ENCODE measurements at places on chromosomes 2 and 18.

DNA sequence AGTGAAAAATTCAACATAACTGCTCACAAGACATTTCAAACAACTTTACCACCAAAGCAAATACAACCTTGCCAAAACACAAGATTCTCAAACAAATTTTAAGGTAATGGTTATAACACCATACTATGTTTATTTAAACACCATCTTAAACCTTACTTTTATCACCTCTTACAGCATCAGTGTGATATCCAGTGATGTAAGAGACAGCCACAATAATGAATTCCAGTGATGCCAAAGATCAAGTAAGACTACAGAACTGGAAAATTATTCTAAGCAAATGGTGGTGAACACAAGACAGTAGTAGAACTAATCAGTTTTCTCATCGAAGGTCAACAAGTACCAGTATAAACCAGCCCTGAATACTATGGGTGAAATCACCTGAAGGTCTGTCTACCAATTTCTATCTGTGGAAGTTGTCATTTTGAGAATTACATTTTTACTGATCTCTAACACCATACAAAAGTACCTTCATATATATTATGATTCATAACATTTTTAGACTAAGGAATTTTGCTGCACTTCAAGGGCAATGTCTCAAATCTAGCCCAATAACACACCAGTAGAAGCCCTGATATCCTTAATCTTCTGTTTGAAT lies 146.2 kb downstream of the RBMS1 start:
- no peak for DNase-seq

- no peak for DNase-seq
Measured at GRCh38 chr2:226564667-226565066, 235.0 kb downstream of the IRS1 start.

- no peak for DNase-seq
Measured at GRCh38 chr2:118231759-118232158, 143.5 kb downstream of the INSIG2 start.

DNA sequence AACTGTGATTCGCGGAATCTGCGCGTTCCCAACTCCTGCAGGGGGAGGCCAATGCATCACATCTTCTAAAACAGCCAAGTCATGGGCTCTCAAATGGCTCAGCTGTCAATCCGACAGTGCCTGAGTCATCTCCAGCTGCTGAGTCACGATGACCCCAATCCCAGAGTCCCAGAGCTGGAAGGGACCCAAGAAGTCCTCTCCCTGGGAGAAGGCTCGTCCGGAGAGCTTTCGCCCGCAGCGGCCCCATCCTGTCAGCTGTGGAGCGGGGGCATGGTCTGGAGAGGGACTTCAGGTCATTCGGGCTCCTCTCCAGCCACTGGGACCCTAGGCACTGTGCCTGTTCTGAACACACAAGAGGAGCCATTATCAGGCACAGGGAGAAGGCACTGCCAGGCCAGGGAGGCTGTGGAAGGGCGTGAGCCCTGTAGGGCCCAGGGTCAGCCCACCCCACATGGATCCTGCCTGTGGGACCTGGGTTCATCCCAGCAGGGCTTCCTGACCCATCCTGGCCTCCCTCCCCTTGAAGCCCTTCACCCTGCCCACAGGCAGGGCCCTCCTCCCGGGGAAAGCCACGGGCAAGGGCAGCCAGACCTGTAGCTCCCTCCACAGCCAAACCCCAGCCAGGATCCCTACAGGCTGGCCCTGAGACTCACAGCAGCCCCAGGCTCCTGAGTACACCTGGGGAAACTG lies 47.6 kb upstream of the GPC1 start:
- DNase-seq, result no peak

DNA sequence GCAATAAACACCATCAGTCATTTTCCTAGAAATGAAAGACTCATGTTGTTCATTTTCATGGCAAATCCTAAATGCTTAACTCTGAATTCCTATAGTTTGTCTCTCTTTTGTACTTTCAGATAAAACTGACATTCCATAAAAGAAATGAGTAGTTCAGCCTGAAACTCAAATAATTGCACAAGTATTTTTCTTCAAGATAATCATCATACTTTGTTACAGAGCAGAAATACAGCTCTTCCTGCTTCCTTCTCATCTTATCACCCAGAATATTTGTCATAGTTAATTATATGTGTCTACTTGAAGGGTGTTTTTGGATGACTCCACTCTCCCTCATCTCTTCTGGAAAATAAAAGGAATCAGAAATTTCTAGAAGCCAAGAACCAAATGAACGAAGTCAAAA lies 141.1 kb downstream of the HNMT start:
- no peak for DNase-seq

DNA sequence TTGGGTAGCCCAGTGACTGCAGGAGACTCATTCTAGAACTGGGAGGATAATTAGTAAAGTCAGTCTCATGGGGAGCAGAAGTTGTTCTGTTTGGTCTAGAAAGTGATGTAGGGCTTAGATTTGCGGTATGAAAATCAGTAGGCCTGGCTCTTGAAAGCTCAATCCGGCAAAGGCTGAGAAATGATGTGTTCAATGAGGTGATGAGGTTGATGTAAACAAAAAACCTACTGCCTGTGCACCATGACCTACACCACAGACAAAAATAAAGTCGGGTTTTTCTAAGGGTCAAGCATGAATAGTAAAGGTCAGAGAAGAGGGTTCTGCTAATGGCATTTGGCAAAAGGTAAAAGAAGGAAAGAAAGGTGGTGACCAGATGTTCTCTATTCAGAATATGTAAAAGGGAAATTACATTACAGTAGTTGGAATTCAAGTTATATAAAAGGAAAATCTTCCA lies 80.8 kb upstream of the COL5A2 start:
- no peak for DNase-seq

DNA sequence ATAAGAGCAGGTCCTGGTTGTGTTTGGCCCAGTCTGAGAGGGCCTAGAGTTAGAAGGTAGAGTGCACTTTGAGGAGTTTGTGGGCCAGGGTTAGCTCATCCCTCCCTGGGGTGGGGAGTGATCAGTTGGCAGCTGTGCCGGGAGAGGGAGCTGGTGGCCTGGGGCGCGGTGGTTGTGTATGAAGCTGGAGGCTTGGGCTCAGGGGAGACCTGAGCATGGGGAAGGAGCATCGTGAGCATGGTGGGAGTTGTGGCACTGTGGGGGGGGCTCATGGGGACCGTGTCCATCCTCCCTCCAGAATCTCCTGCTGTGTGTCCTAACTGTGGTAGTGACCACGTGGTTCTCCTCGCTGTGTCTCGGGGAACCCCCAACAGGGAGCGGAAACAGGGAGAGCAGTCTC lies 13.6 kb downstream of the STK11IP start:
- DNase-seq, result no peak

GRCh38 chr2:14547830-14548229 lies 84.7 kb upstream of the LRATD1 start:
- DNase-seq, result no peak

DNA sequence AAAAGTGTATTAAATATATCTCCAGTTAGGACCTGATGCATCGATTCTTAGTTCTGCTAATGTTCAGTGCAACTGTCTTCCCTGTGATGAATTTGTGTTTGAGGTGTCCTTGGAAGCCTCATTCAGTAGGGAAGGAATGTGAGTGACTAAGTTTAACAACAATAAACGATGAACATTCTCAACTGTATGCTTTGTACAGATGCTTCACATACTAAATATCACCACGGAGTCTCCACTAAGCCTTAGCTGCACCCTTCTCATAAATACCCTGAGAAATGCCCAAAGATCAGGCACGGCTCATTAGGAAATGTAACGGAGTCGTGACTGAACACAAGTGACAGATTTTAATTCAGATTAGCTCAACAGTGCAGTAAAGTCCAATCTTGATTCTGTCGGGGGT lies 24.4 kb upstream of the AGFG1 start:
- no peak for DNase-seq
